ENCODE measurements at places on chromosomes 4 and X.

GRCh38 chrX:32530802-32531403, 680.4 kb downstream of the DMD start:
- DNase-seq = no peak

DNA sequence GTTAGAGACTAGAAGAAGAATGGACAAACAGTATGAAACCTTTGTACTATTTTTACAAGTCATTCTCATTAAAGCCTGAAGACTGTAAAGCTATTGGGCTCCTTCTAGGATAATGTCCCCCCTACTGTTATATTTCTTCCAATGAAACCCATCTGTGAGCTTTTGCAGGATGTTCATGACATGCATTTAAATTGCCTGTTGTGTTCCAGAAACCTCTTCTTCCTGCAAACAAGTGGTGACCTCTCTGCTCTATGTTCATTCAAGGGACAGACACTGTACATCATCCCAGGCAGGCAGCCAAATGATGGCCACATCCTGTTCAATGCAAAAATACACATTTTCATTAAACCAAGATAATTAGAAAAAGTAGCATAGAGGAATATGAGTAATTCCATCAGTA, 128.0 kb downstream of the C4orf33 start:
- DNase-seq = no peak

GRCh38 chrX:109312757-109313156, 169.1 kb downstream of the GUCY2F start:
- no peak for DNase-seq

DNA sequence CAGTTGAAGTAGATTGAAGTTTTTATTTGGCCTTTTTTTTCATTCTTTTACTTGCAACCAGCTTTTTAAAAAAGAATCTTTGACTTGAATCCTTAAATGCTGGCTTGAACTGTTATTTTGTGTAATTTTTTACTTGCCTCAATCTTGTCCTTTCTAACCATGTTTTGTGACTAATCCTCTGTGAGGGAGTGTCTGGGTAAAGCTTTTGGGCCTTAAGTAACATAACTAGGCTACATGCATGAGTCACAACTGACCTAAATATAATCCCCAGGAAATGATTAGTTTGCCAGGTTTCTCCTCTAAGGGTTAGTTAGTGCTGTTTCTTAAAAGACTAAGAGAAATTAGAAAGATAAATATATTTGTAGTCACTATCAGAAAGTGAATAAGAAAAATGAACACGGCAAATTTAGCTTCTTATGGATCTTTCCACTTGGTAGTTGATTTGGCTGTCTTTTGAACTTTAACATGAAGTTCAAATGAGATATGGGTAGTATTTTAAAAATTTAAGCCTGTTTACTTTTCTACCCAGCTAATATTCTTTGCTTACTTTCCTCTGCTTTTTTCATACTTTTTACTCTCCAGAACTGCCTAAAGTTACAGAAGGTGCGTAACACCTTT, 13.0 kb downstream of the EXOC1 start:
- DNase-seq = no peak

DNA sequence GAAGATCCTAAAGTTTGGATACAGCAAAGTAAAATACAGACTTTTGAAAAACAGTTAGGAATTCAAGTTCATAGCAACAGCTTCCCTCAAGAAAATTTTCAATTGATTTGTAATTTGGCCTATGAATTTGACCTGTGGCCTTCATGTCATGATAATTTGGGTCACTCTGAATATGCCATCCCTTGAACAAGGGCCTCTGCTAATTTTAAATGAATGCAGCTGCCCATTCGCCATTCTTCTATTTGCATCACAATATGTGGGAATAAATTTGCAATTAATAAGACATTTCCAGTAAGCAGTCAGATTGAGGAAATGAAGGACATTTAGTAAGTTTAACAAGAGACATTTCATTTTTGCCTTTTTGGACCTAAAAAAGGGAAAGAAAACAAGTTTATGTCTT, 1.9 kb upstream of the REST start:
- DNase-seq = no peak

GRCh38 chr4:5215321-5215720, 164.0 kb downstream of the STK32B start:
- DNase-seq = no peak

DNA sequence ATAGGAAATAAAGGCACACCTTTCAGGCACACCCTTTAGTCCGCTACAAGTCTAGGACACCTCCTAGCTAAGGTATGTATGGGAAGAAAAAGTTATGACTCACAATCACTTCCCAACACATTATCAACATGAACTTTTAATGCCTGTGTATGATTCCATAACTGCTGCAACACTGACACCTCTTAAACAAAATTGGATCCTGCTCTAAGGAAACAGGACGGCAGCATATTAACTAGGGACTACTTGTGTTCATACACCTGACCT, 2.4 kb upstream of the PPP3CA start:
- DNase-seq = no peak

DNA sequence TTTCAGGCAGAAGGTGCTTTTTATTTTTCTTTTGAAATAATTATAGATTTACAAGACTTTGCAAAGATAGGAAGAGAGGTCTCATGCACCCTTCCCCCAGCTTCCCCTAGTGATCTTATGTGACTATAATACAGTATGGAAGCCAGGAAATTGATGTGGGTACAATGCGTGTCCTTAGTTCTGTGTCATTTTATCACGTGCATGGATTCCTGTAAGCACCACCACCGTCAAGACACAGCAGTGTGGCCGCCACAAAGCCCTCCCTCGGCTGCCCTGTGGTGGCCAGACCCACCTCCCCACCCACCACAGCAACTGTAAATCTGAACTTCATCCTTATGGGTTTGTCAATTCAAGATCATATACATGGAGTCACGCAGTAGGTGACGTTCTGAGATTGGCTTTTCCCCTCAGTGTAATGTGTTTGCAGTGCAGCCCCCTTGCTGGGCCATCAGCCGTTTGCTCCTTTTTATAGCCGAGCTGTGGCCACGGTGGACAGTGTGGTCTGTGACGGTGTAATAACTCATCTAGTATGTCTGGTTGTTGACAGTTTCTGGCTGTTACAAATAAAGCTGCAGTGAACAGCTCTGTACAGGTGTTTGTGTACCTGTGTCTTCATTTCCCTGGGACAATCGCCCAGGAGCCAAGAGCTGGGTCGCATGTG, 10.9 kb upstream of the HTRA3 start:
- DNase-seq = no peak

DNA sequence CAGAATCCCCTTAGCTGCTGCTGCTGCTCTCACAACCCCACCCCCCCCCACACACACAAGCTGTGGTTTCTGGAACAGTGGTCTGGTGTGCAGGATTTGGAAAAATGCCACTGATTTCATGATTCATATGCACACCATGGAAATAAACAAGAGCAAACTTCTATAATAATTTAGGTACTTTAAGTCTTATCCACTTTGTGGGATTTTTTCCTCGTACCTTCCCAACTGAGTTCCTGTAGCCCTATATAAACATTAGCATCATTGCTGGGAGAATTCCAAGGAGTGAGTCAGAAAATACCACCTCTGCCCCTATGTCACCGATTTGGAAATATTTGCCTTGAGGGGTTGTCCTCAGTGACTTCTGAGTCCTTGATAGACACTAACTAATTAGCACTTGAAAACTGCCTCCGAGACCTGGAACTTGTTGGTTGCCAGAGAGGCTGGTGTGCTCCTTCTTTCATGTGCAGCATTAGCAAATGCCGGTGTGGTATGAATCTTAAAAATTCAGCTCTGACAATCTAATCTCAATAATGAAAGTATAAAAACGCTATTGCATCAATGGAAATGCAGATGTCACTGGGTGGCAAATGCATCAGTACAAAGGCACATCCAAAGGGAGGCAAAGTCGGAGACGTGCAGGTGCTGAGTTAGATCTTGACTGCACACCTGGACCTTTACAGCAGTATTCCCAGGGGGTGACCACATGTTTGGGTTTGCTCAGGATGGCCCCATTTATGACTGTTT, 61.8 kb downstream of the CPE start:
- no peak for DNase-seq

DNA sequence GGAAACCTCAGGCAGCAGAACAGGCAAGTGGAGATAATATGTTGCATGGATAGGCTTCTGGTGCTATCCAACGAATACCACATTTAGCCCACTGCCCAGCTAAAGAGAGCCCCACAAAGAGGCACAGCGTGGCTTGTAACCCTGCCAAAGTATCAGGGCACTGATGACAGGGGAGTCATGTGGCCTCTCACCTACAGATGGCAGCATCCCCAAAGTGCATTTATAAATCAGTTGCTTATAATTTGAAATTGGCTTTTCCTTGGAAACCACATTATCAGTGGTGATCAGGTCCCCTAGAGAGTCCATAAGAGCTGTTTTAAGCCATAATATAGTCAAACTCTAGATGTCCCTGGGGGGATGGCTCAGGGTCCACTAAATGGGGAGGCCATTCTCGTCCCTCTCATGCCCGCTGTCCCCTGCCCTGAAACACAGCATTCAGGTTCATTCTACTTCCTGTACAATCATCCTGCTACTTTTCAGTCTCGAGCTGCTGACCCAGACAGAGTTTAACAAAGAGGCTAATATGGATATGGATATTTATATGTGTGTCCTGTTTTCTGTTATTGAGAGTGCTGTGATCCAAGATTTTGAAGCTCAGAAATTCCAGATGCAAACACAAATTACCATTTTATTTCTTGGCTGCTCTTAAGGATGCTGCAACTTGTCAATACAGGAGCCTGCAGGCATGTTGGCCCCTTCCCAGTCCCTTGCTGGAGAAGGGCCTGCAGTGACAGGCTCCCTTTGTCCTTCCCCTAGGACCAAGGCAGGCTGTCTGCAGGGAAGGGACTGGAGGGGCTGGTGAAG, 28.5 kb downstream of the SRPX start:
- DNase-seq = no peak

GRCh38 chr4:2858451-2859217, 15.0 kb downstream of the ADD1 start:
- DNase-seq = no peak

DNA sequence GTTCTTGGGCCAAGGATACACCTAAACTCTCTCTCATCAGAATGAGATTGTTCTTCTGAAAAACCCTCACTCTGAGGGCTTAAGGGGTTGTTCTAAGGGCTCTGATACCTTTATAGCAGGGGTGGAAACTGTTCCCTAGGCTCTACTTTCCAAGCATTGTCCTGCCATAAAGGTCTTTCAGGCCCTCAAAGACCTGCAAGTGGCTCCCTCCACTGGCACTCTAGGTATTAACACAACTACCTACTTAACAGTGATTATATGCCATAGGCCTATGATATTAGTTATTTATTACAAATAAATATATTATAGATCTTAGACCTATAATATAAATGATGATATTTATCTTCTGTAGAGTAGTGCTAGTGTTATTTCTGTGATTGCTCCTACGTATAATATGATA, 473.7 kb upstream of the RPS6KA3 start:
- no peak for DNase-seq

GRCh38 chr4:83582289-83582785, 46.4 kb downstream of the GPAT3 start:
- no peak for DNase-seq

GRCh38 chr4:62344915-62345314, 1144.8 kb downstream of the ADGRL3 start:
- DNase-seq = no peak

DNA sequence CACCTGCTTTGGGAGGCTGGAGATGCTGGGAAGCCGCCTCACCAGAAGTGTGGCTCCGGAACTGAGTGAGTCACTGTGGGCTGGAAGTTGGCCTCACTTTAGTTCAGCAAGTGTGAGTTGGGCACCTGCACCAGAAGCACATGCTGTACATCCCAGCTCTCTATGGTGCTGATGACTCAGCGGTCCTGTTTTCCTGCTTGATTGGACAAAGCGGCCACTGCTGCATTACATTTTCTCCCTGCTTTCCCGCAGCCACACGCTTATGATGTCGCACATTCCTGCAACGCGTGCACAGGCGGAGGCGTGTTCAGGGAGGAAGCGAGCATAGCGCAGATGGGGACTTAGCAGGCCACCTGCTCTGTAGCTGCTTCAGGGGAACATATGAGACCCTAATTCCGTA, 26.7 kb upstream of the CLDN34 start:
- DNase-seq = no peak

GRCh38 chrX:105822138-105823091, at the start of gene NRK:
Gene NRK, plus strand, starts transcription at chrX:105822539. Its CDS starts 307 bp downstream, at chrX:105822846.
- DNase-seq = no peak

- DNase-seq = no peak
Measured at GRCh38 chrX:106906361-106906760, 3.2 kb upstream of the RIPPLY1 start.

DNA sequence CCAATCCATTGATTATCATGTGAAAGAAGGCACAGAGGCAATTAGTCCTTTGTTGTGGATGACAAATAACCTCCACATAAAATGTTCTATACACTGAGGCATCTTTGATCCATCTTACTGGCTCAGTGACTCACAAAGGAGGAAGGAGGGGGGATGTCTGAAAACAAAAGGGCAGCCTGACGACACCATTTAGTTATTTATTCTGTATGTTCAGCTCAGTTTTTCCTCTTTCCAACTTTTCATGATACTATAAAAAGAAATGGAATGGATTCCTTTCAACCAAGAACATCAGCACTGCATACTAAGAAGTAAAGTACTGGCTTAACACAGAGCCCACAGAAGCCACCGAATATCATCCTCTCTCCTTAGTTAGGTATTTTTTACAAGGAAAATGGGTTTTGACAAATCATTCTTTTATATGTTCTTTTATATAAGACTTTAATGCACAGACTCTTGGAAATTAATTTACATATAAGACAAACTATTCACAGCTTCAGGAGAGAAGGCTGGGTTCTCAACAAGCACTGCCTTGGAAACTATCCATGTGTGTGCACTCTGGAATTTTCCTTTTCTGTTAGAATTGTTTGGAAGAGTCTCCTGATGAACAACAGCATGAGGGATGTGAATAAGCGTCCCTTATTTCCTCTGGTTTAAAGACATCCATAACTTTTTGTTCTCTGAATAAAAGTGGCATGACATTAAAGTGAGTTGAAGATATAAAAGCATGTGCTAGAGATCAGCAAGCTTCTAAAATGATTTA, 135.6 kb downstream of the TSPAN5 start:
- no peak for DNase-seq

DNA sequence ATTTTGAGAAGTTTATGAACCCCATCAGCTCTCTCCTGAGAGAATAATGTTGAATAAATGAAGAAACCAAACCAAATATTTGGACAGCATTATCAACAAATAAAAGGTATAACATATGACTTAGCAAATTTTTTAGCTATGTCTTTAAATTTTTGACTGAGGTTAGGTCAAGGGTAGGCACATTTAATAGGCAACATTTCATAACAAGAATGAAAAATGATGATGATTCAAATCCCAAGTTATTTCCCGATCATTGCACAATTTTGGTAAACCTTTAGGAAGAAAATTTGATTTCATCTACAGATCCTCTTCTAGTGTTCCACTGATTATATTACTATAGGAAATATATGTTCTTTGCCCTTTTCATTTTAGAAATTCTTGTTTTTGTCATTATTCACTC, 123.7 kb upstream of the TLR3 start:
- DNase-seq = no peak

DNA sequence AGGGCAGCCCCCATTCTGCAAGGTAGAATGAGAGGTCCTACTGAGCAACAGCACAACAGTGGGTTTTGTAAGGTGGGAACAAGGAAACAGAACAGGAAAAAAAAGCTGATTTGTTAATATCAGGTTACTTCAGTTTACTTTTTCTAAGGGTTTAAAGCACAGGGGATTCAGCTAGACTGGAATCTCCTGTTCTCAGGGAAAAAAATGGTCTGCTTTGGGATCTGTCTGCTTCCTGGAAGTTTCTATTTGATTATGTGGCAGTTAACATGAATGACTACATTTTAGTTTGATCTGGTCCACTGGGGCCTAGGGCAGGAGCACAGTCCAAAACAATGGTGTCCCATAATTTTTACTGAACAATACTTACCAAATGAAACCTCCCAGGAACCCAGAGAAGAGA, 104.6 kb downstream of the FBXW7 start:
- no peak for DNase-seq

All from activated CD8-positive, alpha-beta memory T cell treated with anti-CD3 and anti-CD28 coated beads for 1 hour (primary cell).